Effector memory CD8-positive, alpha-beta T cell (primary cell): ENCODE measurements at places on chromosomes 5 and 9.

DNA sequence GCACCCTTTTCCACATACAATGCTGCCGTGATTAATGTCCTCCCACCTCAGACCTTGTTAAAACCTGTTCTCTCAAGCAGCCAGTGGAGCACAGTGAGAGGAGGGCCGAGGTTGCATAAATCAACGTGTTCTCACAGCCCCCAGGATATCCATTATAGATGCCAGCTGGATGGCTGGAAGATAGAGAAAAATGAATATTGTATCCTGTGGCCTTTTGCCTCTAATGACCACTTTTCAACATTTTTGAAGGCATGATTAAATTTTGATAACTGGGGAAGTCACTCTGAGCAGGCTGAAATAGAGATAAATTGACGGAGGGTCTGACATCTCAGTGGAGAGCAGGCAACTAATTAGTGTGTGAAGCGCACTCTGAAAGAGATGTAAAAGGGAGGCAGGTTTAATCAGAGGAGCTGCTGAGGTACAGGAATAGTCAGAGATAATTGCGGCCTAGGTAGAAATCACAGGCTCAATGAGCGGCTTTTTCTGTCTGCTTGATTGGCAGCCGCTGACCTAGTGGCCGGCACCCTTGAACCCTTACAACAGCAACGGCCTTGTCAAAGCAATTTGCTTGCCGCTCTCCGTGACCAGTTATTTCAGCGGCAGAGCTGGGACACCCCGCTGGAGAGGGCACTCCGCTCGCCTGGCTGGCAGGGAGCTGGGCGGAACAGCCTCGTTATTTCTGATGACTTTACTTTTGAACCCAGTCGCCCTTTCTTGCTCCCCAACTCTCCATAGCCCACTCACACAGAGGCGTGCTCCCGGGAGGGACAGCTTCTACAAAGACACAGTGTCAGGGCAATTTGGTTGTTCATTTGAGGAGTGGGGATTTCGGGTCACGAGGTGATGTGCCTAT is 560.7 kb downstream of the PSAT1 start:
- no peak overlapping the region for H3K4me3 ChIP-seq
- H3K27ac ChIP-seq = no peak overlapping the region
- no peaks in the 10 kb centered on the region for H3K4me1 ChIP-seq
- no peaks in the 10 kb centered on the region for H3K27me3 ChIP-seq

DNA sequence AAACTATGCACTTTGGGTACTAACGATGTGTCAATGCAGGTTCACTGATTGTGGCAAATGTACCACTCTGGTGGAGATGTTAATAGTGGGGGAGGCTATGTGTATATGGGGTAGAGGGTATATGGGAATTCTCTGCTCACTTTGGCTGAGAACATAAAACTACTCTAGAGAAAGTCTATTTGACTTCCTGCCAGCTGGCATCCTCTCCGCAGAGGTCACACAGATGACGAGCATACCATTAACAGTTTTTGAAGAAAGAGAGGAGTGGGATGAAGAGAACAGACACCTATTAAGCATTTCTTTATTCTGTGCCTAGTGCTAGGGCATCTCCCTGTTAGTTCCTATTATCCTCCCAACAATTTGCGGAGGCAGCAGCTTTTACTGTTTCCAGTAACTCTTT is 58.4 kb upstream of the TRIM32 start:
- DNase-seq = no peak
- no peak overlapping the region for H3K27ac ChIP-seq
- H3K4me3 ChIP-seq = no peak overlapping the region
- no peaks in the 10 kb centered on the region for H3K36me3 ChIP-seq

DNA sequence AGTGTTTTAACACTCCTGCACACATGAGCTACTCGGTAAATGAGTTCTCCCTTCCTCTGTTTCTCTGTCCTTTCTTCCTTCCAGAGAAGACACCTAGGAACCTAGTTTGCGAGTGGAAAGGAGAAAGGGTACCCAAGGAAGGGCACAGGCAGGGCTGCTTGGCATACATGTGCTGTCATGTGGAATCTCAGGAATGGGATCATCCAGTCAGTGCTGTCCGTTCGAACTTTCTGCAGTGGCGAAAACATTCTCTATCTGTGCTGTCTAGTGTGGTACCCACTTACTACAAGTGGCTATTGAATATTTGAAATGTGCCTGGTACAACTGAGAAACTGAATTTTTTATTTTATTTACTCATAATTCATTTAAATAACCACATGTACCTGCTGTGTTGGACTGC is 28.0 kb downstream of the NLN start:
- no peaks in the 10 kb centered on the region for H3K36me3 ChIP-seq
- no peak for DNase-seq
- H3K4me3 ChIP-seq = no peak overlapping the region

DNA sequence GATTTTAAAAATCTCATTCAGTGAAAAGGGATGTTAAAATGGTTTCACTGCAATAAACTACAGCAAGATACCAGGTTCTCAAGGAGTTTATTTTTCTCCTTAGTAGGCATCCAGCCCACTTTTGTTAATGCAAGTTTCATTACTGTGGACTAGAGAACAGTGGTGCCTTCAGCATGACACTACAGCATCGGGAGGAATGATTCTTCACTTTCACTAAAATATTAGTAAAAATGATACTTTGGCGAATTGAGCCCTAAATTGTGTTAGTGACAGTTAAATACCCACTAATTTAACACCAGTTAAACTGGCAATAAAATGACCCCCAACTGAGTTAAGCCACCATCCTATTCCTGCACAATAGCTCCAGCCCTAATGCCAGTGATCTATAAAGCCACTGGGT is 152.2 kb upstream of the MPDZ start:
- no peaks in the 10 kb centered on the region for H3K27me3 ChIP-seq
- H3K4me1 ChIP-seq = no peaks in the 10 kb centered on the region
- H3K36me3 ChIP-seq = no peaks in the 10 kb centered on the region
- H3K27ac ChIP-seq = no peak overlapping the region
- H3K4me3 ChIP-seq = no peak overlapping the region

DNA sequence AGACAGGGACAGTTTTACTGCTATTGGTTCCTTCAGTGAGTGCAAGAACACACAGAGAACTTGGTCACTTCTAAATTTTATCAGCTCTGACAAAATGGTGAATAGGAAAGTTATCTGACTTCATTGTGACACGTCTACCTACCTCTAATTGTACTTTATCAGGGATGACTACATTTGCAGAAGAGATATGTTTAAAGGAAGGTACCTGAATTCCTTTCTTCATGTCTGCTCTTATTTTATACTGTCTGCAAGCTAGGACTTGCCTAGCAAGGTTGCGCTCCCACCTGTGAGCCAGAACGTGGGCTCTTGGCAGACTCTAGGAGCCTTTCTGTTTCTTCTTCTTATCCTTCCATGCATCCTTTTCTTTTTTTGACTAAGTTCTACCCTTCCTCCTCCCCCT is 1.6 kb downstream of the SLC27A6 start:
- no peak overlapping the region for H3K27ac ChIP-seq
- H3K4me1 ChIP-seq = no peaks in the 10 kb centered on the region
- peaks cover 37% of the 10 kb centered on the region for H3K27me3 ChIP-seq
- no peak for DNase-seq

DNA sequence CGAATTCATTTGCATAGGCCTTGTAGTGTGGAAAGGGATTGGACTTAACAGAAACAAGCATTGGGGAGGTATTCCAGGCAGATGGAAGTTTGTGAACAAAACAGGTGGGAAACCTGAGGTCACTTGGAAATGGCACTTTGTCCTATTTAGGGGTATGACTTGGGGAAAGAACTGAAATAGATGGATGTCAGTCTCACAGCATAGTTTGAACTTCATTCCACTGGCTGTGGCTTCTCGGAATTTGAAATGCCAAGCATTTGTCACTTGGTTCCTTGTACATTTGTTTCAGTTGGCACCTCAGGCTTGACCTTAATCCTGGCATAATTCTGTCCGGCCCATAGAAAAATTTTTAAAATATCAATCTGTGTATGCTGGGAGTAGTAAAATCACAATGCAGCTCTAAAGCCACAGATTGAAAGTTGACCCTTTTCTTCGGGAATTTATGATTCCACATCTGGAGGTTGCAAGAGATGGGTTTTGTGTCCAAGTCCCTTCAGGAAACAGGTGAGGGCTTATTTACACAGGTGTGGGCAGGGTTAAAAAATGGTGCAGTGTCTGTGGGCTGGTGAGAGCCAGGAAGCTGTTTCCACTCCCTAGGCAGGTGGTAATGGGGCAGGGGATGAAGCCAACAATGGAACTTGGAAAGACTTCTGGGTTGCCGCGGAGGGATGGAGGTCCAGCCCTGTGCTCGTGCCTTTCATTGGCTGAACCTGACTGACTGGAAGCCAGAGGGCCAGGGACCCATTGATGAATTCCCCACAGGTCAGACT is 39.2 kb upstream of the PDE8B start:
- H3K27me3 ChIP-seq = peaks cover 23% of the 10 kb centered on the region
- no peaks in the 10 kb centered on the region for H3K36me3 ChIP-seq
- H3K4me3 ChIP-seq = no peak overlapping the region
- no peak overlapping the region for H3K27ac ChIP-seq
- no peak for DNase-seq
- H3K4me1 ChIP-seq = no peaks in the 10 kb centered on the region

DNA sequence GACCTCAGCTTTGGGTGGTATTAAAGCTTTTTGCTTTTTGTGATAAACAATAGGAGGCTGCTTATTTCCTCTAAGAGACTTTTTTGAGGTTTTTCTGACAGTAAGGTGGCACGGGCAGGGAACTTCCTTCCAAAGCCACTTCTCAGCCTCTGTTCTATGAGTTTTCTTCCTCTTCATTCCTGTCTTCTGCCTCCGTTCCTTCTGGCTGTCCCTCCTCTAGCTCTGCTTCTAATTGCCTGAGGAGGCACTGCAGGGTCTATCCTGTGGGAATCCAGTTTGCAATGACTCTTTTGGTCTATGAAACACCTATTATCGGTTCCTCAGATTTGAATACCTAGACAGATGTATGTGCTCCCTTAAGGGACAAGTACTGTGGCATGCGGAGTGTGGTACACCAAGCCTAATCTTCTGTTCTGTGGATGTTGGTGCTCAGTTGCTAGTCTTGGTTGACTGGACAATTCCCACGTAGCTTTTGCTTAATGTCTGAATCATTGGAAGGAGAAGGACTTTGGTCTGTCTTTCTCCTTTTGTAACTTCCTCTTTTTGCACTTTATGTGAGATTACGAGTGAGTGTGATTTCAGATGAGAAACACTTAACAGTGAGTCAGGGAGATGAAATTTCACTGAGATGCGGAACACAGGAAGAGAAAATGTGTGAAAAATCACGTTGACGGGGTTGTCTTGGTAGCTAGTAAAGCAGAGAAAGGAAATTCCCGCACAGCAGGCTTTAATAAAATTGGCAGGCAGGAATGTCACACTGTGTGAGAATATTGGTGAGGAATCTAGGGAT is 305.2 kb downstream of the EFNA5 start:
- peaks cover 26% of the 10 kb centered on the region for H3K4me1 ChIP-seq
- DNase-seq = no peak

- H3K4me3 ChIP-seq = no peak overlapping the region
- no peak overlapping the region for H3K27ac ChIP-seq
- H3K27me3 ChIP-seq = peaks cover 32% of the 10 kb centered on the region
- H3K4me1 ChIP-seq = peaks cover 5% of the 10 kb centered on the region
- H3K36me3 ChIP-seq = no peaks in the 10 kb centered on the region
Measured at GRCh38 chr5:139243425-139243970, 45.3 kb upstream of the SIL1 start.

DNA sequence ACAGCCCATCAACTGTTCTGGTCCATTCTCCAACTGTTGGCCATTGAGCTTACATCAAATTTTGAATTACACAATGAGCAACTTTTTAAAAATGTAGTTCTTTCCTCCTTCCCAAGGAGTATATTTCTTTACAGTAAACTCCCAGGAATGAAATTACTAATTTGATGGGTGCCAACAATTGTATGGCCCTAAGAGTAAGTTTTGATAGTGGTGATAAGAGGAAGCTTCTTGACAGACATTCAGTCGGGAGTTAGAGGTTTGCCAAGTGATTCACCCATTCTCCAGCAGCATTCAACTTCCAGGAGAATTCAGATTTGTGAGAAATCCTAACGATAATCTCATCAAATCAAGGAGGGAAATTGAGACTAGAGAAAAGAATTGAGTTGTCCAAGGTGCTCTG is 579.9 kb downstream of the ACTL7B start:
- no peak overlapping the region for H3K27ac ChIP-seq
- H3K36me3 ChIP-seq = no peaks in the 10 kb centered on the region
- H3K4me3 ChIP-seq = no peak overlapping the region
- no peaks in the 10 kb centered on the region for H3K4me1 ChIP-seq

GRCh38 chr5:160702934-160703333 is 149.1 kb downstream of the ATP10B start:
- no peaks in the 10 kb centered on the region for H3K4me1 ChIP-seq
- no peaks in the 10 kb centered on the region for H3K36me3 ChIP-seq
- H3K27ac ChIP-seq = no peak overlapping the region

- no peak overlapping the region for H3K4me3 ChIP-seq
- no peak overlapping the region for H3K27ac ChIP-seq
- DNase-seq = no peak
- no peaks in the 10 kb centered on the region for H3K4me1 ChIP-seq
Measured at GRCh38 chr9:136754626-136755301, 3.3 kb downstream of the LCN8 start.

DNA sequence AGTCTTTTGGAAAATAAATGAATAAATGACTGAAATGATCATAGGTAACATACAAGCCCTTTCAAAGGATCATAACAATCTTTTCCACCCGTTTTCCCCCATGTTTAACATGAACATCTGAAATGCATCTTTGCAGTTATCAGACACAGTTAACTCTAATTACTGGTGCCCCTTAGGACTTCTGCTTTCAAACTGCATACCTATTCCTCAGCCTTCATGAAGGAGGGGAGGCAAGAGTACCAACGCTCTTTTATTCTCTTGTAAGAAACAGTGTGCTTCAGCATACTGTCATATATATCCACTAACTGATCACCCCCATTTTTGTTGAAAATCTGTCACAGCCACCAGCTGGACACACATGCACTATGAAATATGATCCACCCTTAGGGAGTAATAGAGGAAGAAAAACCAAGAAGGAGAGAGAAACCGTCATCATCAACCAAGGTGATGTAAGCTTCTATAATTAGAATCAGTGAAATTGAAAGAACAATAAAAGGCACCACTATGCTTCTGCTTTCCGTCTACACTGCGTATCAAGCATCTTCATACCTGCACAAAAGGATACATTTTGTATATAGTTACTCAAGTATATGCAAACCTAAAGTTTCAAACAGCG is 98.7 kb downstream of the RAPGEF6 start:
- peaks cover 51% of the 10 kb centered on the region for H3K4me1 ChIP-seq
- peaks cover 16% of the 10 kb centered on the region for H3K36me3 ChIP-seq
- H3K4me3 ChIP-seq = peak overlapping the region; percentile 1

GRCh38 chr5:76590027-76590426 is 33.2 kb downstream of the F2RL2 start:
- H3K4me3 ChIP-seq = no peak overlapping the region
- H3K27ac ChIP-seq = peak overlapping the region; percentile 22
- no peak for DNase-seq
- H3K27me3 ChIP-seq = no peaks in the 10 kb centered on the region

DNA sequence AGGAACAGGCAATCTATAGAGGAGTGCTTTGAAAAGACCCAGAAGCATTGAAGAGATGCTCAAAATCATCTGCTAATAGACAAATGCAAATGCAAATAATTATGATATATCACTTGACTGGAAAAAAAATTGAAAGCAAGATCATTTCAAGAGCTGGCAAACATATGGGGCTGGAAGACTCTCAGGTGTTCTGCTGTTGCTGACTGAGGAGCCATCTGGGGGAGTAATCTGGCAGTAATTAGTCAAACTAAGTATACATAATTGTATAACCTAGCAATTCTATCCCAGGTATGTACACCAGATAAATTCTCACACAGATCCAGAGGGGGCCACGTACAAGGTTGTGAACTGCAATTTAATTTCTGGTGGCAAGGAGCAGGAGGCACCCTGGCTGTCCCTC is 4.6 kb upstream of the HMHB1 start:
- H3K27me3 ChIP-seq = peaks cover 9% of the 10 kb centered on the region
- no peak overlapping the region for H3K4me3 ChIP-seq
- no peaks in the 10 kb centered on the region for H3K36me3 ChIP-seq
- H3K4me1 ChIP-seq = peaks cover 10% of the 10 kb centered on the region
- no peak for DNase-seq
